Left lung (tissue), 14 donors: ENCODE measurements at places on chromosomes 7 and 10. TPM values are rescaled to one million over a fixed set of nuclear protein-coding genes. Genes with fewer than 3 reads are reported as not detected.

DNA sequence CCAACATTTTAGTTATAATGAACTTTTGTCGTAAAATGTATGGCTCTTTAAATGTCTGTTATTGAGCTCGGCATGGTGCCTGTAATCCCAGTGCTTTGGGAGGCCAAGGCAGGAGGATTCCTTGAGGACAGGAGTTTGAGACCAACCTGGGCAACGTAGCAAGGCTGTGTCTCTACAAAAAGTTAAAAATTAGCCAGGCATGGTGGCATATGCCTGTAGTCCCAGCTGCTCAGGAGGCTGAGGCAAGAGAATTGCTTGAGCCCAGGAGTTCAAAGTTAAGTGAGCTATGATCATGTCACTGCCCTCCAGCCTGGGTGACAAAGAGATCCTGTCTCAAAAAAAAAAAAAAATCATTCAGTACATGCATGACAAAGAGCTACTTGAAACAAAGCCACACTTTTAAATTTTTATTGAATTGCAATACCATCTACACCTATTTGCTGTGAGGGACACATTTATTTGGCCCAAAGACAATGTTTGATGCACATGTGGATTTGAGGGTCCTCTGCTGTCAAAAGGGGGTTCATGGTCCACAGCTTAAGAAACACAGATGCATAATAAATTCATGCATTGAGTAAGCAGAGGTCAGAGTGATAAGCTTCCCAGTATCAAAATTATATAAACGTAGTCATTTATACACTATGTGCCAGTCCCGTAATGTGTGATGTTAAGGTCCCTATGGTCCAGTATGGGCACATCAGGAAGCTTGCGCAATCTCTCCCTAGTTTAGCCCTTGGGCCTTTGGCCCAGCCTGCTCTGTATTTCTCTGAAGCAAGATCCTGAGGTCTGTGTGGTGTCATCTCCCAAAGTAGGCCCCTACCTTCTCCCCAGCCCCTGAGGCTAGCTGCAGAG is 4.4 kb upstream of the MALSU1 start:
- no peak overlapping the region for H3K4me3 ChIP-seq
- H3K36me3 ChIP-seq, result no peaks in the 10 kb centered on the region
- H3K27me3 ChIP-seq, result no peaks in the 10 kb centered on the region
- peaks cover 5% of the 10 kb centered on the region for H3K4me1 ChIP-seq
- no peak overlapping the region for H3K27ac ChIP-seq

DNA sequence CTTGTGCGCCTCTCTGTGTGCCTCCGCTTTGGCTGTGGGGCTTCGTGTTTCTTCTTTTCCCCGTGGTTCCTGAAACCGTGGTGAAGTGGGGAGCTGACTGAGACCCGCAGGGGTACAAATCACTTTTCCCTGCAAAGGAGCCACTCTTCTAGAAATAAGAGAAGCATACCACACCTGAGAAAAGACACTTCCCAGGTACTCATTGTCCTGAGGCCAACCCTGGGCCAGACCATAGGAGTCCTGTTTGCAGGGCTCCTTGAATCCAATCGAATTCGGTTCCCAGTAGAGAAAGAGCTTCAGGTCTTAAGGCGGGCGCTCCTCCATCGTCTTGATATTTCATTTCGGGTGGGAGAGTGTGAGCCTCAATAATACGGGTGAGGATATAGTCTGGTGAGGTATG is 32.4 kb upstream of the ZNF273 start:
- H3K27ac ChIP-seq, result no peak overlapping the region
- H3K4me1 ChIP-seq, result no peaks in the 10 kb centered on the region
- H3K36me3 ChIP-seq, result no peaks in the 10 kb centered on the region
- DNase-seq, result no peak

The MOGAT3 gene
- total RNA-seq, result not detected

DNA sequence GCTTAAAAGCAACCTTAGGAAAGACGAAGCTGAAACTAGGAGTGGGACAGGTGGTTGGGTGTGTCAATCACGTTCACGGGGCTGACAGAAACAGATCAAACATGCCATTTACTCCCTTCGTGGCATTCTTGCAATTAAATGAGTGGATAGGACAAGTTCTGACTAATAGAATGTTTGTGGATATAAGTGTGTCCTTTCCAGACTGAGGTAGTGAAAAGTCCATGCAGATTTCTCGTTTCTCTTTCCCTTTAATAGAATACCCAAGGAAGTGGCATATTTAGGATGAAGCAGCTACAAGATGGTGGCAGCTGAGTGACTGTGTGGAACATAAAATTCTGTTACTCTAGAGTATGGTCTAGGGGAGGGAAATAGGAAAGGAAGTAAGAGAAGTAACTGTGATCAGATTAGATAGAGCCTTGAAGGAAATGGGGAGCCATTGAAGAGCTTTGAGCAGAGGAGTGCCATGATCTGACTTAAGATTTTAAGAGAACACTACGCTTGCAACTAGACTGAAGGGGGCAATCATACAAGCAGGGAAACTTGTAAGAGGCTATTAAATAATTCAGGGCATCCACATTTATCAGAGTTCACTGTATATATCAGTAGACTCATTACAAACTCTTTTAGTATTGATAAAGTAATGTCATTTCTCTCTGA is 46.3 kb upstream of the HYAL4 start:
- no peaks in the 10 kb centered on the region for H3K27me3 ChIP-seq
- no peak for DNase-seq
- H3K4me3 ChIP-seq, result no peak overlapping the region
- H3K36me3 ChIP-seq, result no peaks in the 10 kb centered on the region
